ENCODE measurements at places on chromosomes 12 and 14.
A peak's percentile ranks its signal among the peaks of the same experiment; 100 is the strongest.

DNA sequence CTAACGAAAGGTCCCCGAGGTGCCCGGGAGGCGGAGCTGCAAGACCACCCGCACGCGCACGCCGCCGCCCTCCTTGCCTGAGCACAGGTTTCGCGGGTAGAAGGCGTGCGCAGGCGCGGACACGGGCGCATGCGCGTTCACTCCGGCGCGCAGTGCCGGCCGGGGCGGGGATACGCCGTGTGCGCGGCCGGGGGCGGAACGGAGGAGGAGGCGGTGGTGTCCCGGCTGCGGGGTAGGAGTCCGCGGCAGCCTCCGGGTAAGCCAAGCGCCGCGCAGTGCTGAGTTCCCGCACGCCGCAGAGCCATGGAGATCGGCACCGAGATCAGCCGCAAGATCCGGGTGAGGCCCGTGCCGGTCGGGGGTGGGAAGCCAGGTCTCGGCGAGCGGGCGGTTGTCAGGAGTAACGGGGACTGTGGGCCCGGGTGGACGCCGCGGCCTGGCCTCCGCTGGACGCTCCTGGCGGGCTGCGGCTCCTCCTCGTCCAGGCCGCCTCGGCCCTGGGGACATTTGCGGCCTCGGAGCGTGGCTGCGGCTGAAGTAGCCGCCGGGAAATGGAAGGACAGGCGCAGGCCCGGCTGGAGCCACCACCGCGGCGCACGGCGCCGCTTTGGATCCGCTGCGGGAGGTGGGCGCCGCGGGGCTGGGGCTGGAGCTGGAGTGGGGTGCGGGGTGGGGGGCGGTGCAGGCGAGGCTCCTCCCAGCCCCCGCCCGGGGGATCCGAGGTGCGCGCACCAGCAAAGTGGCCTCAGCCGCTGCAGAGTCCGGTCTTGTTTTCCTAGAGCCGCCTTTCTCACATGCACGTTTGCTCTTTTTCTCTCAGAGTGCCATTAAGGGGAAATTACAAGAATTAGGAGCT lies at the start of gene ZC3H14:
TSS of gene ZC3H14 (plus strand) at position 207 of the 856 bp plus-strand sequence. CDS start at position 304, 97 bp downstream.
- peak; percentile 90 for DNase-seq

GRCh38 chr12:117444781-117445180 lies 83.4 kb upstream of the NOS1 start:
- no peak for DNase-seq

DNA sequence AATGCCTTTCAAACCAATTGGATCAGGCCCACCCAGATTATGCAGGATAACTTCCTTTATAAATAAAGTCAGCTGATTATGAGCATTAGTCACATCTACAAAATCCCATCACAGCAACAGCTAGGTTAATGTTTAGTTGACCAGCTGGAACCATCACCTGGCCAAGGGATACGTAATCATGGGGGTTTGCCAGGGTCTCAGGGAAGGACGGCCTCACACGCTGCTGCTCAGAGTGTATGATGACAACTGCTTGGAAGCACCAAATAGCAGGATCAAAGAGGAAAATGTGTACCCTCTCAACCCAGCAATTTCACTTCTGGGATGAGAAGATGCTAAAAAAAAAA lies 162.6 kb downstream of the SLC15A4 start:
- no peak for DNase-seq

GRCh38 chr12:12521044-12521485 lies 41.6 kb downstream of the DUSP16 start:
- no peak for DNase-seq

GRCh38 chr14:94056579-94057308 lies 24.3 kb downstream of the DDX24 start:
- DNase-seq = peak; percentile 56

DNA sequence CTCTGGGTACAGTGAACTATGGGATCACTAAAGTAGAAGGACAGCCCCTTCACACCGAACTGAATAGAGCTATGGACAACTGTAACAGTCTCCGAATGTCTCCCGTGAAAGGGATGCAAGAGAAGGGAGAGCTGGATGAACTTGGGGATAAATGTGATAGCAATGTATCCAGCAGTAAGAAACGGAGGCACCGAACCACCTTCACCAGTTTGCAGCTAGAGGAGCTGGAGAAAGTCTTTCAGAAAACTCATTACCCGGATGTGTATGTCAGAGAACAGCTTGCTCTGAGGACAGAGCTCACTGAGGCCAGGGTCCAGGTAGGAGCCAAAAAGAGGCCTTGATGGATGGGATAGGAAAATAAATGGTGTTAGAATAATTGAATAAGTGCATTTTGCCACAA lies 3.5 kb downstream of the ALX1 start:
- no peak for DNase-seq

GRCh38 chr12:104827587-104827986 lies 130.5 kb downstream of the SLC41A2 start:
- no peak for DNase-seq

GRCh38 chr12:4215229-4216186 lies 58.1 kb upstream of the CCND2 start:
- DNase-seq = peak; percentile 56

DNA sequence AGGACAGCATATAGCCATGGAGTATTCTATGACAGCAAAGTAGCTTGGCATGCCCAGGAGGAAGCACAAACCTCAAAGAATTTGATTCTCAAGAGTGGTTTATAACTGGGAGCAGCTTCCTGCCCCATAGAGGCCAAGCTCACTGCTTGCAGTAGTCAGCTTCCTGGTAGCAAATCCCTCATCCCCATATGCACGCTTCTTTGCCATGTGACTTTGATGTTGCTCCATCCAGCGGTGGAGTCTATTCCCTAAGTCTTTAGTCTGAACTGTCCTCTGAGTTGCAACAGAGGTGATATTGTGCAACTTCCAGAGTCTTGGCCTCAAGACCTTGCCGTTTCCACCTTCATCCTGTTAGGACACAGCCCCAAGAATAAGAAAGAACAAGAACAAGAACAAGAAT lies 996.8 kb upstream of the TMEM132C start:
- DNase-seq = no peak

DNA sequence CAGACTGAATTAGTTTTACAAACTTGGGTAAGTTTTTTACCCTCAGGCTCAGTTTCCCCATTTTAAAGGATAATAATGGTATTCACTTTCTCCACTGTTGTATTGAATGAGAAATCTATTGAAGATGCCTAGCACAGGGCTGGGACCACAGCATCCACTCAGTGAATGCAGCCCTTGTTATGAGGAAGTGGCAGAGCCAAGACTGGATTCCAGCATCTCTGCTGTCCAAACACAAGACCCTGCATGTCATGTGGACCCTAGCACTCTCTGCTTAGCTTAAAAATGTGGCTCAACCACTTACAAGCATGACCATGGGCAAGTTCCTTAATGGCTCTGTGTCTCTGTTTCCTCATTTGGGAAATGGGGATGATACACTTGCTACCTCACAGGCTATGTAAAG lies 24.1 kb upstream of the TRIM9 start:
- no peak for DNase-seq

GRCh38 chr12:50751948-50752721 lies 11.8 kb upstream of the ATF1 start:
- no peak for DNase-seq

DNA sequence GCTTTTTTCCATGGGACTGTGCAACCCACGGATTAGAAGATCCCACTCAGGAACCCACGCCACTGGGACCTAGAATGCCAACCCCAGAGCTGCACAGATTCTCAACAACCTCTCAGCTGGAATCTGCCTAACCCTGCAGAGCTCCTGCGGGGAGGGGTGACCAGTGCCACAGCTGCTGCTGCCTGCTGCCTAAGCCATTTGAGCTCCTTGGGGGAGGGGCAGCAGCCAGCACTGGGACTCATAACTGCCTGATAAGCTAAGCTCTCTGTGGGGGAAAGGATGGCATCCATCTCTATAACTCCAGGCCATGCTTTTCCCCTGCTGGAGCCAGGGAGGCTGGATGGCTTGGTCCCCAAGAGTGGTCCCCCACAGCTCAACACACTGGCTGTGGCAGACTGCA lies 182.8 kb downstream of the SLC5A8 start:
- no peak for DNase-seq

- DNase-seq = no peak
These were observed 3.2 kb upstream of the TBX5 start for GRCh38 chr12:114408886-114409851.

DNA sequence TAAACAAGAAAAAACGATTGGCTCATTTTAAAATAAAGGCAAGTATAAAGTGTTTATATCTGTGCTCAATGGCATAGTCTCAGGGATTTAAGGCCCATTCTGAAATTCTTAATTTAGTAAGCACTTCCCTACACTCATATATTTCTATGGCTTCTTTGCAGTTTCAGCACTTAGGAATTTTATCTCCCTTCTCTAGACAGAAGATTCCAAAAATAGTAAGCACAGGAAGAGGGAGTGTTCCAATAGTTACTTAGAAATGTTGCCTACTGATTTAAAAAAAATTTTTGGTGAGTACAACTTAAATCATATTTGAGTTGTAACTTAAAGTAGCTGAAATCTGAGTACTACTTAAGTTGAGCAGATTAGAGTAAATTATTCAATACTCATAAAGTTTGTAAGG lies 19.8 kb downstream of the INSM2 start:
- DNase-seq = no peak

GRCh38 chr12:95633732-95634465 lies 82.6 kb upstream of the USP44 start:
- DNase-seq = no peak

- no peak for DNase-seq
These were observed 8.5 kb upstream of the BCL7A start for GRCh38 chr12:122013136-122013535.

GRCh38 chr12:11695321-11695720 lies 45.8 kb downstream of the ETV6 start:
- no peak for DNase-seq

DNA sequence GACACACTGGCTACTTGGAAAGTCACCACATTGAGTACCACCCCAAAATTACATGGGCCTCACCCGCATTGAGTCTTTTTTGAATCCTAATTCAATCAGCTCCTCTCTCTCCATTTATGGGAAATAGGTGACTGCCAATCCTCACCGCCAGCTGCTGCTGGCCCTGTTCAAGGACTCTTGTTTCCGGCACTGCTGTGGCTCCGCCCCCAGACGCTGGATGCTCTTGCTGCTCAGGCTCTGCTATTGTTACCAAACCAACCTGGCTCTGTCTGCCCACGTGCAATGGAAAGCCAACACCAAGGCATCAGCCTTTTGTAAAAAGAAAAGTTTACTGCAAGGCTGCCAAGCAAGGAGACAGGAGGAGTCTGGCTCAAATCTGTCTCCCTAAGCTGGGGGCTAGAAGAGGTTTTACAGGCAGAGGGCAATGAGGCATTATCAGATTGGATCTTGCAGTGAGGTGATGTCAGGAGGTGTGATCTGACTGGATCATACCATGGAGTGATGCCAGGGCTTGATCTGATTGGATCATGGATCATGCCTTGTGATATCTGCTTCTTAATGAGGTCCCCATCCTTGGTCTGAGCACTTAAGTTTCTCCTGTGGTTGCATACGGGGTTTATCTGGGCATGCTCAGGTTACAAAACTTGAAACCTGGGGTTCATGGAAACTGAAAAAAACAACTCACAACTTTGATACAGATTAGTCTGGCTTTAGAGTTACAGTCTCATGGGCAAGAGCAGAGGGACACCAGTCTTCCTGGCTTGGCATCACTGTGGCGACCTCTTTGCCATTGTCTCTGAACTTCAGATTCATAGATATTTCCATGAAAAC lies 117.1 kb upstream of the SLC35F4 start:
- DNase-seq = peak; percentile 18

GRCh38 chr14:61516964-61517653 lies 178.2 kb upstream of the HIF1A start:
- DNase-seq = no peak

- DNase-seq = no peak
These were observed 101.9 kb downstream of the GAS2L3 start for GRCh38 chr12:100675432-100675831.

- peak; percentile 91 for DNase-seq
These were observed 4.7 kb upstream of the GPR84 start for GRCh38 chr12:54368709-54369596.

- DNase-seq = no peak
These were observed 780 bp downstream of the SERPINA4 start for GRCh38 chr14:94562022-94562421.

DNA sequence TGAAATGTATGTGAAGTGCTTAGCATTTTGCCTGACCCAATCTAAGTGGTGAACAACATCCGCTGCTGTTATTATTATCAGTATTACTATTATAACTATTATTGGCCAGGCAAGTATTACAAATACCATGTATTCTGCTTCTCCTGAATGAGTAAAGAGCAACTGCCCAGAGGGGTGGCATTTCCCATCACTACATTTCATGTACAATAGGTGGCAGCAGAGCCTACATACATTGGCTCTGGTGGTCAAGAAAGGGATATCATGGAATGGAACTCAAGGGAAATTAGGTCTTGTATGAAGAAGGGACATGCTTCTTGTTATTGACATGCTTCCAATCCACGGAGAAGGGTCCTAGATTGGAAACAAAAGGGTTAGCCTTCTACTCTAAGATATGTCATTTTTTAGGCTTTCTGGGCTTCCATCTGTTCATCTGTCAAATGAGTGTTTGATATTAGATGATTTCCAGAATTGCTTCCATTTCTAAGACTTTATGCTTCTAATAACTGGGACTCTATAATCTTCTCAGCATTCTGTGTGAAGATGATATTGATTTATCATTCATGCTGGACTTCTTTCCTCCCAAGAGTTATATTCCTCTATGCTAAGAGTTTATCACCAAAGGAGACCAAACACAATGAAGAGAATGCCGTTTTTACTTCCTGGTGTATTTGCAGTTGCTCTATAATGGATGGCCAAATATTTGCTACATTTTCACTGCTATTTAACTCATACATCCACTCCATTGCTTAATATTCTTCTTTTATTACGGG lies 239.1 kb downstream of the SSPN start:
- peak; percentile 51 for DNase-seq

DNA sequence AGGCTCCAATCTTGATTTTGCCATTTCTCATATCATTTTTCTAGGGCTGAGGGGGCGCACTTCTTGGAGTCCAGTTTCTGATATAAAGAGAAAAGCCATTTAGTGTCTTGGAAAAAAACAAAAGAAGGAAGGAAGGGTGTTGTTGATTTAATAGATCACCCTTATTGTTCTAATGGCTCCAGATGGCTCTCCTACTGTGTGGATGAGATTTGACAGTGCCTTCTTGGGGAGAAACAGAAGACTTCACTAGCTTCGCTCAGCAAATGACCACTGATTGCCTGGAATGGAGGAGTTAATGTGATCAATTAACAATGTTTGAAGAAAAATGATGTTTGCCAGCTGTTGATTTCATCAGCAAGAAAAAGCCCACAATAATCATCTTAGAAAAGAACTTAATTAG lies 216.2 kb downstream of the APAF1 start:
- no peak for DNase-seq

GRCh38 chr14:34580381-34580780 lies 40.9 kb upstream of the EAPP start:
- no peak for DNase-seq

DNA sequence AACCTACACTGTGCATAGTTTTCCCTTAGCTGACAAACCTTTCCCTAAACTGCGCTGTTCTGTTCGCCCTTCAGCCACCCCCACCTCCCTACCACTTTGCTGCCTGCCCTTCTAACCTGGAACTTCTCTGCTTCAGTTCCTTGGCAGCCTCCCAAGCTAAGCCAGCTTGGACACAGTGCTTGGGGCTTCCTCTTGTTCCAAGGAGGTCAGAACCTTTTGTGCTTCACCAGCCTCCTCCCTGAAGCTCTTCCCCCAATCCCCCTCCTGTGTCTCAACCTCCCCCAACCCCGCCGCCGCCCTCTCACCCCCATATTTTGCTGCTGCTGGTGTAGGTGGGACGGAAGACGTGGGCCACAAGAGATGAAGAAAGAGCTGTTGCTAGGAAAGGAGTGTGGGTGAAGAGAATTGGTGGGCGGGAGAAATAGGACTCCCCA lies 8.1 kb upstream of the RIC8B start:
- DNase-seq = no peak

Data from activated CD4-positive, alpha-beta T cell treated with anti-CD3 and anti-CD28 coated beads, Interleukin-2, amount 50 U/mL, for 16 hours (primary cell).